Activated CD4-positive, alpha-beta T cell treated with anti-CD3 and anti-CD28 coated beads, Interleukin-10, Interleukin-2, amounts not matched to agents 100 ng/mL and 50 ng/mL, durations not matched to agents 16 hours and 8 hours (primary cell): ENCODE measurements at places on chromosomes 6 and 20.

GRCh38 chr20:25984933-25985332 is 288.3 kb upstream of the ZNF337 start:
- peak; percentile 40 for DNase-seq

GRCh38 chr6:15876406-15876805 is 213.6 kb upstream of the DTNBP1 start:
- peak; percentile 85 for DNase-seq

DNA sequence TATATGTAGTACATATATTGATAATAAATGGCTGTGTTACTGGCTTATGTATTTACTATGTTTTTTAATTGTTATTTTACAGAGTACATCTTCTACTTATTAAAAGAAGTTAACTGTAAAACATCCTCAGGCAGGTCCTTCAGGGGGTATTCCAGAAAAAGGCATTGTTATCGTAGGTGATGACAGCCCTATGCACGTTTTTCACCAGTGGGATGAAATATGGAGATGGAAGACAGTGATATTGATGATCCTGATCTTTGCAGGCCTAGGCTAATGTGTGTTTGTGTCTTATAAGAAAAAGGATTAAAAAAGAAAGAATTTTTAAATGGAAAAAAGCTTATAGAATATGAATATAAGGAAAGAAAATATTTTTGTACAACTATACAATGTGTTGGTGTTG is 7.5 kb downstream of the CD2AP start:
- DNase-seq, result no peak

DNA sequence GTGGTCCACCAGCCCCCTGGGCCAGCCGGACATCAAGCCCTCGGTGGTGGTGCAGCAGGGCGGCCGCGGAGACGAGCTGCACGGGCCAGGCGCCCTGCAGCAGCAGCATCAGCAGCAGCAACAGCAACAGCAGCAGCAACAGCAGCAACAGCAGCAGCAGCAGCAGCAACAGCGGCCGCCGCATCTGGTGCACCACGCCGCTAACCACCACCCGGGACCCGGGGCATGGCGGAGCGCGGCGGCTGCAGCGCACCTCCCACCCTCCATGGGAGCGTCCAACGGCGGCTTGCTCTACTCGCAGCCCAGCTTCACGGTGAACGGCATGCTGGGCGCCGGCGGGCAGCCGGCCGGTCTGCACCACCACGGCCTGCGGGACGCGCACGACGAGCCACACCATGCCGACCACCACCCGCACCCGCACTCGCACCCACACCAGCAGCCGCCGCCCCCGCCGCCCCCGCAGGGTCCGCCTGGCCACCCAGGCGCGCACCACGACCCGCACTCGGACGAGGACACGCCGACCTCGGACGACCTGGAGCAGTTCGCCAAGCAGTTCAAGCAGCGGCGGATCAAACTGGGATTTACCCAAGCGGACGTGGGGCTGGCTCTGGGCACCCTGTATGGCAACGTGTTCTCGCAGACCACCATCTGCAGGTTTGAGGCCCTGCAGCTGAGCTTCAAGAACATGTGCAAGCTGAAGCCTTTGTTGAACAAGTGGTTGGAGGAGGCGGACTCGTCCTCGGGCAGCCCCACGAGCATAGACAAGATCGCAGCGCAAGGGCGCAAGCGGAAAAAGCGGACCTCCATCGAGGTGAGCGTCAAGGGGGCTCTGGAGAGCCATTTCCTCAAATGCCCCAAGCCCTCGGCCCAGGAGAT is 1.0 kb downstream of the POU3F2 start:
- DNase-seq, result no peak

- DNase-seq, result no peak
Observed at GRCh38 chr6:51915098-51915497, 172.3 kb downstream of the PKHD1 start.

DNA sequence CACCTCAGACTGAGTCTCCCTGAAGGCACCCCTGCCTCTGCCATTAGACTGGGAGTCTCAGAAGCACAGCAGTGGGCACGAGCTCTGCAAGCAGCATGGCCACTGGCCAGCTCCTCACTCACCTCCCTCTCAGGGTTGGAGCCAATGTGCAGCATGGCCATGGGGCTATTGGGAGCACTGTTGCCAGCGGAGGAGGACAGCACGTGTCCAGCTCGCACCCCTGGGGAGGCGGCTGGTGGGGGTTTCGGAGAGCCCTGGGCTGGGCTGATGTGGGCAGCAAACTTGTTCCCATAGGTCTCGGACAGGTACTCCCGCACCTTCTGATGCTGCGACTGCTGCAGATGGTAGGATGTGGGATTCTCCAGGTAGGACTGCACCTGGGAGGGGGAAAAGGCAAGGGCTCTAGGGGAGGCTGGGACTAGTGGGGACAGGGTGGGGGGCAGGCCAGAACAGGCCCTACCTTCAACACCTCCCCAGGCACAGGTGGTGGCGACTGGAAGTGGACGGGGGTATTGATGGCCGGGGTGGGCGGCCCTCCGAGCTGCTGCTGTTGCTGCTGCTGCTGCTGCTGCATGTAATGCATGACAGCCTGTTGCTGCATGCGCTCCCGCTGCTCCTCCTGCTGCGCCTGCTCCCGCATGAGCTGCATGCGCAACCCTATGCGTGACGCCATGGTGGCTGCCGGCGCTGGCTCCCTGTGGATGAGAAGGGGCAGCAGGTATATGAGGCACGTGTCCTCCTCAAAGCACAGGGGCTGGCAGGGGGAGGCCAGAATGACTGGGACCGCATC is 44.7 kb downstream of the TFEB start:
- no peak for DNase-seq

DNA sequence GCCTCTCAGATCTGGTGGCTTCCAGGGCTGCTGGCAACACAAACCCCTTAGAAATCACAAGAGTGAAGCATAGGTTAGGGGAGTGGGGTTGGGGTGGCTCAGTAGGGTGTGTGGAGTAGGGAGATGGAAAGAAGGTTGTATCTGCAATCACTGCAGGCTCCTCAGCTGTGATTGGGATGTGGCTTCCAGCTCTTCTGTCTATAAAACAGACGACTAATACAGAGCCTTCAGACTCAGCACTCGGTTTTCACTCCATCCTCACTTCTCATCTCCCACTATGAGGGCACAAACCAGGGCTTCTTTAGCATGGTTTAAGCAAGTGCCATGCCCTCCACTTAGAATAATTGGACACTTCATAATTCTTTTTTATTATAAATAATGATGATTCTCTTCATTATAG is 46.4 kb upstream of the CAP2 start:
- DNase-seq, result no peak

GRCh38 chr20:34967421-34967820 is 11.8 kb downstream of the MYH7B start:
- DNase-seq, result no peak

DNA sequence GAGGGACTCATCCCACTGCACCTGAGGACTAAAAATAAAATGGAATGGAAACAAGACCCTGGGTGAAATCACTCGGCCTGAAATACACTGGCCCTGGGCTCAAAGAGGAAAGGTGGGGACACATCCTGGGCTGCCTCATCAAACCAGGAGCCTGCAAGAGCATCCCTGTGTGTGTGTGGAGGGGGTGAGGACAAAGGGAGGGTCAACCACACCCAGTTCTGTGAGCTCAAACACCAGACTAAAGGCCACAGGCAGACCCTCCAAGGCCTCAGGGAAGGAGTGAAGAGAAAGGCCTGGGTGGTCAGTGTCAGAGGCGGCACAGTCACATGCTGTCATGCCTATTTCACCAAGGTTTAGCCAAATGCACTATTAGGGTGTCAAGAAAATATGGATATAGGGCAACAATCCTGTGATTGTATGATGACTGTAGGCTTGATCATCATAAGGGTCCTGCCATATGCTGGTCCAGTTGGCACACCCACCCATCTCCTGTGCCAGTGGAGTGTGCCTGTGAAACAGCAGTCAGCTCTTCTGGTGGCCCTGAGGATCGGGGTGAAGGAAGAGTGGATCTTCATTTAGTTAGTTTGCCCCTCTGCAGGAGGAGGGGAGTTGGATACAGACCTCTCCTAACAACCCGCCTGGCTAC is 28.9 kb downstream of the SRSF3 start:
- DNase-seq, result no peak

DNA sequence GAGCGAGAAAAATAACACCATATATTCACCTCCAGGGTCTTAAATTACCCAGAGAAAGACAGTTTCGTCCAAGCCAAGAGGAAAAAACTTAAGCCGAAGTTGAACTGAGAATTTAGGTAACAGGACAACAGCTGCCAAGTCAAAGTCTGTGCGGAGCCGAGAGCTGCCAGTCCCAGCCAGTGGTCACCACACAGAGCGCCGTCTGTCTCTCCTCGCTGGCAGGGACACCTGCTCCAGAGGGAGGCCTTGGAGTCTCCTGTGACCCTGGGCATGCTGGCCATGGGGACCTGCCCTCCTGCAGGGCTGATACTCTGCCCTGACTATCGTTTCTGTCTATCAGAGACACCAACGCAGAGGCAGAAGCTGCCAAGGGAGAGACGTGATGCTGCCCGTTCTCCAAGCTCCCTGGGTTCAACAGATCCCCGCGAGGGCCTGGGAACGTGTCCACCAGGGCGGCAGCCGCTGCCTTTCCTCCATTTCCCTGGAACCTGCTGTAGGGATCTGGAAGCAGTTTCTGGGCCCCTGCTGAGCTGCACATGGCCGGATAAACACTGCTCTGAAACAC is 341.3 kb downstream of the SMOC2 start:
- no peak for DNase-seq

GRCh38 chr6:20319520-20320357 is 81.9 kb upstream of the E2F3 start:
- DNase-seq, result peak; percentile 79

DNA sequence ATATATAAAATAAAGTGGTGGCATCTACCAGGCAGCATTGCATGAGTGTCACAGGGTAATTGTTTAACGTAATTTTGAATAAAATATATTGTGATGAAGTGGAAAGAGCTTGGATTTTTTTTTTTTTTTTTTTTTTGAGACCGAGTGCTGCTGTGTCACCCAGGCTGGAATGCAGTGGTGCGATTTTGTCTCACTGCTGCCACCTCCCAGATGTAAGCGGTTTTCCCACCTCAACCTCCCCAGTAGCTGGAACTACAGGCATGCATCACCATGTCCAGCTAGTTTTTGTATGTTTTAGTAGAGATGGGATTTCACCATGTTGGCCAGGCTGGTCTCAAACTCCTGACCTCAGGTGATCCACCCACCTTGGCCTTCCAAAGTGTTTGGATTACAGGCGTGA is 81.1 kb upstream of the SMIM8 start:
- DNase-seq, result no peak

DNA sequence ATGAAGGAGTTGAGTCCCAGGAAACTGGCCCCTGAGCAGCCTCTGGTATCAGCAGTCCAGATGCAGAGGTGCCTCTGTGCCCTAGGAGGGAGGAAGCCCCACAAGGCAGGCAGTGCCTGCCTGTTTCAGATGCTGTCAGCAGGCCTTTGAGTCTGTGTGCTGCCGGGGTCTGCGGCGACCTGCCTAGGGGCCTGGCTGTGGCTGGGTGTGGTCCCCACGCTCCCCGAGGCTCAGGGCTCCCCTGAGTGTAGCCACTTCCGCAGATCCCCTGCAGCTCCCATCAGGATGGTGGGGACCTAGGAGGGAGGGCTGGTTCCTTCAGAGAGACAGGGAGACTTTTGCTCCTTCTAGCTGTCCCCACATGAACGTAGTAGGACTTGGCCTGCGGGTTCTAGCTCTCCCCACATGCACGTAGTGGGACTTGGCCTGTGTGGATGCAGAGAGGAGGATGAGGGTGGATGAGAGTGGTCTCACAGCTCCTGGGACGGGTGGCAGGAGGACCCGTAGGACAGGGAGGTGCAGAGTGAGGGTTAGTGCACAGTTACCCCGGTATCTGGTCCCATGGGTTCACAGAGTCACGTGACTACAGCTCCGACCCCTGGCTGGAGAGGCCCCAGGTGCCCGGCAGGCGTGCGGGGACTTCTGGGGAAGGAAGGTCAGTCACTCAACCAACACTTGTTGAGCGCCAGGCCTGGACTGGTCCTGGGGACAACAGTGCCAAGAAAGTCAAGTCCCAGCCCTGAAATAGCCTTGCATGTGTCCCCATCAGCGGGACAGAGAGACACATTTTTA is 41.0 kb downstream of the CDH4 start:
- no peak for DNase-seq

DNA sequence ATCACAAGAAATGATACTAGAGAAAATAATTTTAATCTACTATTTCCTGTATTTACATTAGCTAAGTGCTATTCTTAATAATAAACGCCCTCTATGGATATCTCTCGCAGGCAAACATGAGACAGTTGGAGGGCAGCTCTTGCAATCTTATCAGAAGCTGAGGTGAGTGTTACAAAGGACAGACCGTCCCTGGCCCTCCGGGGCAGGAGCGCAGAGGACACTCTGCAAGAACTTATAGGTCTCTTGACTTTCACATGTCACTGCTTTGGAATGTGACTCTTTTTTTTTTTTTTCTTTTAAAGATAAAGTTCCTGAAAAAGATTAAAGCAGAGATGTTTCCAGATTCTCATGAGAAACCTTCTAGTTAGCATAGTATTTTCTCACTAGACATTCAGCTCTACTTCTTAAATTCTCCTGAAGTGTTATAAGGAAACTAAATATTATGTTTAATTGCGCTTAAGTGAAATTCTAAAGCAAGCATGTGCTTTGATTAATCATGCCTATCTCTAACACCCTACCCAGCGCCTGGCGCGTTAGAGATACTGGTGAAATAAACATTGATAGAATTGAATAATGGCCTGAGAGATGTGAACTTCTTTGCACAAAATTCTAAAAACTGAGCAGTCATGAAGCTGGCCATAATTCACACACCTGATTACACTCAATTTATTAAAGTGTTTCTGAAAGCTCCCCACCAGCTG is 57.4 kb downstream of the SYTL3 start:
- DNase-seq, result no peak

GRCh38 chr6:146916435-146917025 is 287.7 kb upstream of the STXBP5 start:
- DNase-seq, result no peak

GRCh38 chr6:141445928-141446628 is 686.6 kb upstream of the GJE1 start:
- no peak for DNase-seq

GRCh38 chr20:38601216-38602184 is at the start of gene ARHGAP40:
ARHGAP40 (plus strand) TSS chr20:38601809.
- no peak for DNase-seq

GRCh38 chr20:49786196-49786595 is 26.4 kb upstream of the SLC9A8 start:
- DNase-seq, result no peak

DNA sequence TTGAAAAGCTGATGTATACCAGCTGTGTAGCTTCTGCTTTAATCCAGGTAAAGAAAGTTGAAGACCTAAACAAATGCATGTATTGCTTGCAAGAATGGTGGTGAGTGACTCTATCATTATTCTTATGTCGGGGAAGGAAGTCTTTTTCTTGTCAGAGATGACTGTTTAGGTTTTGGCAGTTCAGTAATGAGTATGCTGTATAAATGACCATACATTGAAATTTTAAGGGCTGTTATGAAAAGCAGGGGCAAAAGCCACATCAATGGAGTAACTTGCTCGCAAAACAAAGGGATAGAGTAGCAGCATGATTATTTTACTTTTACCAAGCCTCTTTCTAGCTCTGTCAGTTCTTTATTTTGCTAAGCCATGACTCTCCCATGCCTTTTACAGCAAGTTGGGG is 55.9 kb upstream of the NUP153 start:
- peak; percentile 68 for DNase-seq
